ENCODE measurements at places on chromosomes 3 and 15. TPM values are rescaled to one million over a fixed set of nuclear protein-coding genes. Genes with fewer than 3 reads are reported as not detected.
A peak's percentile ranks its signal among the peaks of the same experiment; 100 is the strongest.

DNA sequence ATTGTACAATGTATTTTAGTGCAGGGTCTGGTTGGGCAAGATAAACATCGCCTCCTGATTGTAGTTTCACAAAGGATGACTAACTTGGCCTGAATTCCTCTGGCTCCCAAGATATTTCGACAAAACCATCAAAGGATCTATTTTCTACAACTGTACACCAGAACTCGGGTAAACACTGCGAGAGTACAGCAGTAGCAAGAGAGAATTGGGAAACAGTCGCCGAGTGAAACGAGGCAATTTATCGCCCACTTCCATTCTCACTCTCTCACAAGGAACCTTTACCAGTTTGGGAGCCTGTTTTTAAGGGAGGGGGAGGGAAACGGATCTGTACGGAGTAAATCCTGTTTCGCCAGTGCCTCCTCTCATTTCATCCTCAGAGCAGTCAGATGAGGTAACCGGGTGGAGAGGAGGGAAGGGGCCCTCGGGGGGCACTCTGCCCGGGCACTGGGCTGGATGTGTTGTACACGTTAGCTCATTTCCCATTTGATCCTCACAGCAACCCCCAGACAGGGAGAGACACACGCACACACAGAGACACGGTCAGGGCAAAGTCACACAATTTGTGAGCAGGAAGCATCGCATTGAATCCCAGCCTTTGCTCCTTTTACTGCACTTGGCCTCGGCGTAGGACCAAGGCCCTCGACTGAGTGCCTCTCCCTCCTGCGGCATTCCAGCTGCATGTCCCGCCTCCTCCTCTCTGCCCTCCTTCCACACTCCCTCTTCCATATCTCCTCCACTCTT lies 120.1 kb downstream of the LIPC start:
- no peak for DNase-seq

GRCh38 chr3:128703561-128703960 lies 22.4 kb upstream of the RAB7A start:
- no peak for DNase-seq

- DNase-seq, result no peak
Observed at GRCh38 chr3:169228522-169228921, 435.0 kb downstream of the MECOM start.

DNA sequence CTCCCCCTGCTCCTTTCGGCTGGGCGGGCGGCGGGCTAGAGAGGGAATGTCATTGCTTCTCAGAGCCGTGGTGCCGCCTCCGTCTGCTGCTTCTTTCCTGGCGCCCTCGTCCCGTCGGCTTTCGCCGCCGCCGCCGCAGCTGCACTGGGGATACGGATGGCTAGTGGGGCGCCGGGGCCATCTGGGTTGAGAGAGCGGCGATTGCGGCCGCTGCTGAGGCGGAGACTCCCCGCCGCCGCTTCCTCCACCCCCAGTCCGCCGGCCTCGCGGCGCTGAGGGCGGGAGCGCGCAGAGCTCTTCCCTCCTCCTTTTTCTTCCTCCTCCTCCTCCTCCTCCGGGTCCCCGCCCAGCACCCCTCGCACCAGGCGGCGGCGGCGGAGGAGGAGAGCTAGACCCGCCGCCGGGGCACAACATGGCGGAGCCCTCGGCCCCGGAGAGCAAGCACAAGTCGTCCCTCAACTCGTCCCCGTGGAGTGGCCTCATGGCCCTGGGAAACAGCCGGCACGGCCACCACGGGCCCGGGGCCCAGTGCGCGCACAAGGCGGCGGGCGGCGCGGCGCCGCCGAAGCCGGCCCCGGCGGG lies at the start of gene STT3B:
STT3B (plus strand) TSS at position 339 of the 582 bp plus-strand sequence; CDS start at position 413, 74 bp downstream.
- peak; percentile 90 for DNase-seq

DNA sequence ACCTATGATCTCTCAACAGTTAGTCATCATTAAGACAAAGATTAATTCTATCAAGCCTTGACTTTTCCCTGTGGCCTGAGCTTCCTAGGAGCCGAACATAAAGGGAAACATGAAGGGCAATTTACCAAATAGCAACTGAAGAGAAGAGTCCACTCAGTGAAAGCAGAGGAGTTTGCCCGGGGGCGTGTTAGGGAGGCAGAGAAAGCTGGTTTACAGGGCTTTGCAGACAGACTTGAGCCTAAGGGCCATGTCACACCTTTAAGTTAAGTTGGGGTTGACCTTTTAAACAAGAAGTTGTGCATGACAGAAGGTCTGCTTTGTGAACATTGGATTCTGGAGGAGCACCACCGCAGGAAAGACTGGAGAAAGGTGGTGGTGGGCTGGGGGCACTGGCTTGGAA lies 701.8 kb upstream of the CFAP20DC start:
- no peak for DNase-seq

DNA sequence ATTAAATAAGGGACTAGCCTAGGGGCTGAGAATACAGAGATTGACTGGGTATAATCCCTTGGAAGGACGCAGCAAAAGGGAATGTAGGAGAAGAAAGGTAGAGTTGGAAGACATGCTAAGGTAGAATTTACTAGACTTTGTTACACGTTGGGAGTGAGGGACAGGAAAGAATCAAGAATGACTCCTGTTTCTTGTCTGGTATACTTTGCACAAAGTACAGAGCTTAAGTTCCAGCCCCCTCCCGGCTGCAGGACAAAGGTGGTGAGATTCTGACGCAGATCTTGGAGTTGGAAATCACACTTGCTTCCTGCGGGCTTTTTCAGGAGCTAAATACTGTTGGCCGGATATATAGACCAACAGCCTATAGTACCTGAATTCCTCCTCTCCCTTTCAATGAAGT lies 895 bp downstream of the HYKK start:
- no peak for DNase-seq

The UBAP1L gene
- total RNA-seq, result 2.5 TPM

The OIP5 gene
- 1.8 TPM for total RNA-seq

DNA sequence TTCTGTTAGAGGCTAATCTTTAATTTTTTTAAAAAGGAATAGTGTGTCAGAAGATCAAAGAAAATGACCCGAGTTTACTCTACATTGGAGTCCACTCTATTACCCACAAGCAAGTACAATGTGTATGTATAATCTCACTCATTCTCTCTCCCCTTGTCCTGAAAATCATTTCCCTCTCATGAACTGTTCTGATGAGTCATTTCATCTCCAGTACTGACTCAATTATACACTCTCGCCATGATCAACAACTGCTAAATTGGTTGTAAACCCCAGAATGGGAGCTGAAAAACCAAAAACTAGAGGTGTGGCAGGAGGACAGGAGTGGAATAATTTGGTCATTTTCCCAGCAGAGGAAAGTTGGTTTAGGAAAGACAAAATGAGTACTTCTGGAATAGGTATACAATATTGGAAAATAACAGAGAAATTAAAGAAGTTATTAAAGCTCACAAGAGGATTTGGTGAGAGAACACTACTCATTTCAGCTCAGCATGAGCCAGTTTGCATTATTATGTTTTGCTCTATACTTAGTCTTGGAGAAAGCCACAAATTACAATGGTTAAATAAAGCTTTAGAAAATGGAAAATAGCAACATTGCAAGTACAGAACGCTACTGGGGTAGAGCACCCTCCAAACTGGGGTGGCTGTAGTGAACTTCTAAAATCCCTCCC lies 144.3 kb upstream of the PFN2 start:
- DNase-seq, result no peak

GRCh38 chr15:43189296-43189695 lies 4.1 kb downstream of the CCNDBP1 start:
- no peak for DNase-seq

The DNAH1 gene
- total RNA-seq, result 9.4 TPM

DNA sequence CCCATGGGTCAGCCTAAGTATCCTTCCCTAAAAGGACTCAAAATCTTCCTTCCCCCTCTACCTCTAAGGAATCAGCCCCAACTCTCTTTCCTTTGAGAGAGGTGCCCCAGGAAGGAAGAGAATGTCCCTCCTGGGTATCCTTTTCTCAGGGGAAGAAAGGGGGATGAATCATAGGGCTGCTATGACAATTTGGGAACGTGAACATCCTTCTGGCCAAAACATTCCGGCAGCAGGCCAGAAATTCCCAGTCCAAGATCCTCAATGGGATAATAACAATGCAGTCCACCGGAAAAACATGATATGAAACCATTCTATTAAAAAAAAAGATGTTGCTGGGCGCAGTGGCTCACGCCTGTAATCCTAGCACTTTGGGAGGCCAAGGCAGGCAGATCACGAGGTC lies 50.8 kb upstream of the CACNA2D3 start:
- no peak for DNase-seq

The ETV5 gene
- 22.9 TPM for total RNA-seq

GRCh38 chr3:65006300-65006739 lies 318.5 kb upstream of the ADAMTS9 start:
- DNase-seq, result no peak

DNA sequence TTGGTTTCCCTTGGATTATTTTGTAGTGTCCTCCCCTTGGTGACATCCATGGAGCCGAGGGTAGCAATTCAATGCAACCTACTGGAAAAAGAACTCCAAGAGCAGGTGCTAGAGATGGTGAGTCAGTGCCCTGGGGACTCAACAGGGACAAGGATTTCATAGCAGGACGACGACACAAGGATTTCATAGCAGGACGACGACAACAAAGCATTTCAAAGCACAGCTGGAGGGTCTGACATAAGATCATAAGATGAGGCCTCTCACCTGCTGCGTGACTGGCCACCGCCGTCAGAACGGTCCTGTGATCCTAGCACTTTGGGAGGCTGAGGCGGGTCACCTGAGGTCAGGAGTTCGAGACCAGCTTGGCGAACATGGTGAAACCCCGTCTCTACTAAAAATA lies 22.5 kb downstream of the NRROS start:
- DNase-seq, result no peak

The TMEM207 gene
- total RNA-seq, result not detected

DNA sequence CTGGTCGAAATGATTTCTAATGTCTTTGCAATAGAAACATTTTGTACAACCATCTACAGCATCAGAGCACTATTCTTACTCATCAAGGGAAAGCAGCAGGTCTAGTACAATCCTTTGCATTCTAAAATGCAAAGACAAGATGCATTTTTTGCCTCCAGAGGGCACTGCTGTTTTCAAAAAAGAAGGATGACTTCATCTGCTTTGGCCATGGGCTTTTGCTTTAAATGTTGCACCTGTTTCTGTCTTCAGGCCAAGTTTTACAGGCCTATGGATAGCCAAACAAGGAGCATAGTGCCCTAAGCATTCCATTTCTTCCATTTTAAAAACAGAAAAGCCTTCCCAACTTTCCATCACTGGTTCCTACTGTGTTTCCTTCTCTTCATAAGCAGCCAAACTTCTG lies 3.4 kb downstream of the PARP9 start:
- DNase-seq, result no peak

DNA sequence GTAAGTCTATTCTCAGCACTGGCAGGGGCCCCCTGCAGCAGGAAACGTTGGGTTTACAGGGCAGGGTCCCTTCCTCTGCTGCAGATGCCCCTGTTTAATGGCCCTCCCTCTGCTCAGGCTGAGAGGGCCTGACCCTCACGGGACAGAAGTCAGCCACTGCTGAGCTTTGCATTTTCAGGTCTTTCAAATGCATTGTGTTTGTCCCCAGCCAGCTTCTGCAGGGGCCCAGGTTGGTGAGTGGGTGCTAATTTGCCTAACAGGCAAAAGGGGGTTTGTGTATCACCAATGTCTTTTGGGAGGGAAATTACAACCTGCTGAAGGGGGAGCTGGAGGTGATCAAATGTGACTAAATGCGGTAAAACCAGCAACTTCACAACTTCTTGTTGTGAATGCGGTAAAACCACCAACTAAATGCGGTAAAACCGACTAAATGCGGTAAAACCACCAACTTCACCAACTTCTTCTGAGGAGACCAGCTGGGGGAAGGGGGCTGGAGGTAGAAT lies 44.8 kb upstream of the UBE2E1 start:
- DNase-seq, result no peak

The TSEN2 gene
- total RNA-seq, result 8.7 TPM

The FILIP1L gene
- total RNA-seq, result 122 TPM

DNA sequence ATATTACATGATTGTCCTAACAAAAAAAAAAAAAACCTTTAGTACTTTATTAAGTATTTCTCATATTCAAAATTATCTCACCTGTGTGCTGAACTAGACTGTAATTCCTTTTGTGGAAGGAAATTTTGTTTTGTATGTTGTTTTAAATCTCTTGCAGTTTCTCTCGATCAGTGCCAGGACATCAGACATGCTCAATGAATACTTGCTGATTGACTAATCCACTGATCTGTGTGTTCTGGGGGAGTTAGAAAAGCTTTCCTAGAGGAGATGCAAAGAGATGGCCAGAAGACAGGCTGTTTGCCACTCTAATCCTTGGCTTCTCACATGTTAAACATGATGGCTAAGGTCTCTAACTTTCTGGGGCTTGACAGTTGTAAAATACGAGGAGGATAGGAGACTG lies 233.3 kb upstream of the NR2E3 start:
- no peak for DNase-seq

The MORC1 gene
- total RNA-seq, result not detected

- no peak for DNase-seq
Observed at GRCh38 chr15:64751464-64751863, 23.9 kb downstream of the RBPMS2 start.

DNA sequence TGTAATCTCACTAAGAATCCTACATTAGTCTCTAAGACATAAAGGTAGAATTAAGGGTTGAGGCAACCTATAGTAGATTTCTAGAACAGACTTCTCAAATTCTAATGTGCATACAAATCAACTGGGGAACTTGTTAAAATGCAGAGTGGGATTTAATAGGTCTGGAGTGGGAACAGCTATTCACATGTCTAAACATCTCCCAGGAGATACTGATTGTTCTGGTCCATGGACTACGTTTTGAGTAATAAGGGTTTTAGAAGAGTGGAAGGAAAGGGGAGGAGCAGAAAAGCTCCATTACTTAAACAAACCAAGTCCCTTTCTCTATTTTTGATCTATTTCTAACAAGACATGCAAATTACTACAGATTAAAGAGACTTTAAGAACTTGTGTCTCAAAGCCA lies 524.8 kb downstream of the TUSC7 start:
- no peak for DNase-seq

DNA sequence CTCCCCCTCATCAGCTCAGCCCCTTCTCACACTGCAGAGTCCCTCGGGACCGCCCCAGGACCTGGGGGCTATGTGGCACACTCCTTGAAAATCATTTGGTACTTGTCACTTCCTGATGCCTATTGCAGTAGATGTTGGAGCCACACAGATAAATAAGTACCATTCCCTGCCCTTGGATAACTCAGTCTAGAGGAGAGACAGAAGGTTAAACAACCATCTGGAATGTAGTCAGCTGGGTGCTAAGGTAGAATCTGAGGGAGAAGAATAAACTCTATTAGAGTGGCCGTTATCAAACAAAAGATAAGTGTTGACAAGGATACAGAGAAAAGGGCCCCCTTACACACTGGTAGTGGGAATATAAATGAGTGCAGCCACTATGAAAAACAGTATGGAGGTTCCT lies 112.3 kb upstream of the NR2E3 start:
- no peak for DNase-seq

DNA sequence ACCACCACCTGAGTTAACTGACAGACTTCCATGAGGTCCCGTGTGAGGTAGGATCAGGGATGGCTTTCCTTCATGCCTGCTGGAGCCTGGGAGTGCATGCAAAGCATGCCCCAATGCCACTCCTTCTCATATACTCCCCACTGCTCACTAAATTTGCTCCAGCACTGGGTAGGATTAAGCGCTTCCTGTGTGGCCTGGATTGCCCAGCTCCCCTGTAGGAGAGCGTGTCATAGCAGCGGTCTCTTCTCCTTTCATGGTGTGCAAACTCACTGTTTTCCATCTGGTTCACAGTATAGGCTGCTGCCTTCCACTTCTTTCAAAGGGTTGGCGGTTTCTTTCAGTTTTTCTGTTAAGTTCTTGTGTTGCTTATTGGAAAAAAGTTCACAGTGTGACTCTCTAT lies 34.1 kb upstream of the ABI3BP start:
- DNase-seq, result no peak

The LRTM1 gene
- total RNA-seq, result not detected

- DNase-seq, result no peak
Observed at GRCh38 chr3:32778389-32778788, 39.4 kb upstream of the TRIM71 start.

- no peak for DNase-seq
Observed at GRCh38 chr3:87997966-87998365, 60.8 kb downstream of the CGGBP1 start.

Measured in chondrocyte (in vitro differentiated cells).